Erythroblast (primary cell): ENCODE measurements at places on chromosomes 7 and 10.

DNA sequence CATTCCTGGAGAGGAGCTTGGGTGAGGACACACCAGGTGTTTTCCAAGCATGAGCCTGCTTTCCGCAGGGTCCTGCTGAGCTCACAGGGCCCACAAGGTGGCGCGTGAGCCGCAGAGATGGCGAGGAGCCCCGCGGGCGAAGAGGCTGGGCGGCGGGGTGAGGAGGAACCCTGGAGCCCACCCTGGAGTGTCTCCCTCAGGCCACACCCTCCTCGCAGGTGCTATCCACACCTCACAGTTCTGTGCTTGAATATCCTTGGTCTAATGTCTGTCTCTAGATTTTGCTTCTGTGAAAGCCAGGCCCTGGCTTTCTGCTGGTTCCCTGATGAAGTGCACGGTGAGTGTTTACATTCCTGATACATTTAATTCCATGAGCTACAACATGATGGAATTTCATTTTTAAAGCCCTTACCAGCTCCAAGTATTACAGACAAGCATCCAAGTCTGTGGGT lies 433.6 kb downstream of the ACTR3B start:
- DNase-seq = no peak

GRCh38 chr7:141362580-141363435 lies 188.4 kb upstream of the AGK start:
- no peak for DNase-seq

DNA sequence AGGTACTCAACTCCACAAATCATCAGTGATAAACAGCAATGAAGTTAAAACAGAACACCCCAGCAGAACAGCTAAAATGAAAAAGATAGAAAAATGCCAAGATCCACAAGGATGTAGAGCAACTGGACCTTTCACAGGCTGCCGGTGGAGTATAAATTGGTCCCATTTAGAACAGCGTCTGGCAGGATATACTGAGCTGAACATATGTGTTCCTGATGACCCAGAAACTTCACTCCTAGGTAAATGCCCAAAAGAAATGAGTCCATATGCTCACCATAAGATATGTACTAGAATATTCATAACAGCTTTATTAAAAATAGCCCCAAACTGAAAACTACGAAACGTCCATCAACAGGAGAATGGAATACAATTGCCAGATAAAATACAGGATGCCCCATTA lies 102.4 kb downstream of the OAT start:
- DNase-seq = no peak

DNA sequence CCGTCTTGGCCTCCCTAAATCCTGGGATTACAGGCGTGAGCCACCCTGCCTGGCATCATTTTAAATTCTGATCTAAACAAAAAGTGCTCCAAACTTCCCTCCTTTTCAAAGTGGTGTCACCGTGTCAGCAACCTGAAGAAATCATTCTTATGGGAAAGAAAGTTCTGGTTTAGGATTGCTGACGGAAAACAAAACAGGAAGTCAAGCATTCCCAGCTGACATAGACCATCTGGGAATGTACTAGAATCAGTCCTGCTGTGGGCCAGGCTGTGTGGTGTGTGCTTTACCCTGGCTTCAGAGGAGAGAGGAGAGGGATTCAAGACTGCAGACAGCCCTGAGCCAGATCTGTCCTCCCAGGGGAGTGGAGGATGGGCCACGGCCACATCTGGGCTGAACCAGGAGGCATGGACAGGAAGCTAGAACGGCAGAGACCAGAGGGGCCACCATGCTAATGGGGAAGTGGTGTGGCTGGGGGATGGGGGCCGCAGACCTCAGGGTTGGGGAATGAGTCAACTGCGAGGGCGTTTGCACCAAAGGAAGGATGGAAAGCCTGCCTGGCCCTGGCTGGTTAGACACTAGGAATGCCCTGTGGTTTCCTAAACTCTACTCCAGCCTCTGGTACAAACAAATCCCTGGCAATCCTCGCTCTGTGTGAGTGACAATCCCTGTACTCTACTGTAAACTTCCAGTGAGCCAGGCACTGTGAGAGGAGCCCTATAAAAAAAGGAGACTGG lies 16.7 kb upstream of the CLIP2 start:
- DNase-seq = no peak

DNA sequence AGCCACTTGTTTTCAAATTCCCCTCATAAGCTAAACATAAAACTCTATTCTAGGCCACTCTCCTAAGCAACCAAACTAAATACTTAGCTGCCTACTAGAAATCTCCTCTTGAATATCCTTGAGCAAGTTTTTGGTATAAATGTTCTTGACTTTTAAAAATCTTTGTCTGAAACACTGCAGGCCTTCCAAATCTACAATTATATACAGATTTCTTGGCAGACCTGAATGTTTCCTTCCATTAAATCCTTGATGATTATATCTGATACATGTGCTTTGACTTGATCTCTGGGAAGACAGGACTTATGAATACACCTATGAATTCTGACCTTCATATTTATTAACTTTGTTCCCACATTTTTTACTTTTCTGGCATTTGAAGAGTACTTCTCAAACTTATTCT lies 314.5 kb downstream of the CACNA2D1 start:
- no peak for DNase-seq

DNA sequence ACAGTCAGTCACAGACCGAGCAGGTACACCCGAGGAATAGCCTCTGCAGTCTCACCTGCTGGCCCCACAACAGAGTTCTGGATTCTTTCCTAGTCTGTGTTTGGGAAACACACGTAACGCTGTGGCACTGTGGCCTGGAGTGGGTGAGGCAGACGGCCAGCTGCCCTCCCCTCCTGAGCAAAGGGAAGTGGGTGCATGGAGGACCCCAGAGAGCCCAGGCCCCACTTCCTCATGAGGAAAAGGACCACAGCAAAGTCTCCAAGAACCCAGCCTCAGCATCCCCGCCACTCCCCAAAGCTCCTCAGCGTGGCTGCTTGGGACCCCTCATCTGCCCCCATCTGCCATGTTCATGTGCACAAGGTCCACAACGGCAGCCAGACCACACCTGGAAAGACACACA lies 530.2 kb downstream of the PTPRN2 start:
- no peak for DNase-seq

DNA sequence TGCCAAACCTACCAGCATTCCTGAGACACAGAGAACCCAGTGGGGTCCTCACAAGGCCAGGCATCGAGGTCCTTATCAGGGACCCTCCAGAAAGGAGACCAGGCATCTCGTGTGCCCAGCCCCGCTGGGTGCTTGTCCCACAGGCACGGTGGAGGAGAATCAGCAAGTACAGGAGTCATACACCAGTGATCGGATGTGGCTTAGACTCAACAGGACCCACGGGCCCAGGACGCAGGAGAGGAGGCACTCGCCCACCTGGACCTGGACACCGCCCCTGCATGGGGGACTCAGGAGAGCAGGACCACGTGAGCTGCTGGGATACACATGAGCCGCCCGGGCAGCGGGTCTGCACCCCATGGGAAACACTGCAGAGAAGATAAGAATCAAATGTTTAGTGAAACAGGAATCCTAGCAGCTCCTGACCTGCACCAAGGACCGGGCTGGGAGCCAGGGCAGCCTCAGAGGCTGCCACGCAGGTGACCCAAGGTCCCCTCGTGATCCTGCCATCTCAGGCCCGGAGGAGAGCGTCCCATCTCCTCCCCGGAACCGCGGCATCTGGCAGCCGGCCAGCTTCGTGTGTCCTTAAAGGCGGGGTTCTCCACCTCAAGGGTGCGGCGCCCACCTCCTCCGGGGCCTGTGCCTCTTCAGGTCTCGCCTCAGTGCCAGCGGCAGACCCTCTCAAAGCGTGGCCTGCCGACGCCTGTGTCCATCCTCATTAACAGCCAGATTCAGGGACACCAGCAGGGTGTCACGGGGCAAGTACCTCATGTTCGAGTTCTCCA lies 59.2 kb downstream of the FOXL3 start:
- DNase-seq = no peak

DNA sequence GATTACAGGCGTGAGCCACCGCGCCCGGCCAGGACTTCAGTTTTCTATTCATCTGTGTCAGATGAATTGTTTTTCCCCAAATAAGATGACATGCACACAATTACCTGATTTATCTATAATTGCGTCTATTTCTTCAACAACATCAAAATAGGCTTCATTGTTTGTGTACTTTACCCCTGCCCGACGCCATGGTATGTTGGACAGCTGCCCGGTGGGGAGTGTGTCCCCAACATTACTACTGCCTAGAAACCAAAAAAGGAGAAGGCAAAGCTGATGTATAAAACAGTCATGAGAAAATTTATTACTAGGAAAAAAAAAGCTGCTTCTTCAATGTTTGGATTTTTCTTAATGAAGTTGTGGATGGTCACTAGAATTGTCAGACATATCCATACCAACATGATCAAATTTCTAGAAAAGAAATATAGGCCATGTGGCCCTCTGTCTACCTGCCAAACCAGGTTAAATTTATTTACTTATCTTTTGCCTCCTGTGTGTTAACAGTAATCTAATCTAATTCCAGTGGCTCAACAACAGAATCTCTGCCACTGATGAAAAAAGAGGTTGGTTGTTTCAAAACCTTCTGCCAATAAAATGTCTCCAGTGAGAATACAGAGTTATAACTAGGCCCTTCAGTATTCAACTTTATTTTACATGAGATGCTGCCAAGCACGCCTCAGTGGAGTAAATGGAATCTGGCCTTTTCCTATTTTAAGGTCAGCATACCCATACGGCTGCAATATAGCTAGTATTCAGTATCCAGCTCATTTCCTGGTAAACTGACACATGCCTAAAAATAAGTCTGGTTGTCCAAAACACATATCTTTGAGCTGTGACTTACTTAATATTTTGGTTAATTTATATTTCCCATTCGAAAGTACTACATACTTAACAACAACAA lies 16.5 kb downstream of the AP3M1 start:
- no peak for DNase-seq

DNA sequence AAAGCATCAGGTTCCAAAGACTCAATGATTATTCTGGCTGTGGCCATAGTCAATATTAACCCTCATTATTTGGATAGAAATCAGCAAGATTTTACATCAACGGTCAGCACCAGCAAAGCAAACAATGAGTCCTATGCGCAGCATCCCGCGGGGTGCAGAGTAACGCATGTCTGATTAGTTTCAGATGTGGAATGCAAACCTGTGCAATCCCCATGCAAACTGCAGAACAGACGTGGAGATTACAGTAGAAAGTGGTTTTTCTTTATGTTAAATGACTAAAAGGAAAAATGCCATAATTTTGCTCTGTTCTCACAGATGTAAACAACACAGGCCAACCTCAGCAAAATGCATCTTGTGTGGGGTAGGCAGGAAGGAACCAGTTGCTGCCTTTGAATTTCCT lies 258.1 kb upstream of the GRB10 start:
- no peak for DNase-seq

DNA sequence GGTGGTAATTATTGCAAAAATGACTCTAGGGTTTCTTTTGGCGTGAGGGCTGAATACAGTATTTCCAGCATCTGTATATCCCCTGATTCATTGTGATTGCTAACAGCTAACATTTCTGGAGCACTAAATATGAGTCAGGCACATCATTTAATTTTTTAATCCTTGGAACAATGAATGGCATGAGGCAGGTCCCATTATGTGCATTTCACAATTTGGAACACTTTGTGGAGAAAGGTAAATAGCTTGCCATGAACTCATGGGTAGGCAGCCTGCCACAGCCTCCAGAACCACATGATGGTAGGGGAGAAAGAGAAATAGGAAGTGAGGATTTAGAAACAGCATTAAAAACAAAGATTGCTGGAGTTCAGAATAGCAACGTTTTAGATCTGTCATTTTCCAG lies 1.7 kb downstream of the NPTX2 start:
- DNase-seq = no peak

- peak; percentile 30 for DNase-seq
Observed at GRCh38 chr10:98323221-98324164, 55.5 kb upstream of the LOXL4 start.

GRCh38 chr10:110208614-110209453 lies 1.4 kb downstream of the MXI1 start:
- peak; percentile 90 for DNase-seq

- DNase-seq = peak; percentile 79
Observed at GRCh38 chr10:11875494-11876281, 52.5 kb downstream of the PROSER2 start.

DNA sequence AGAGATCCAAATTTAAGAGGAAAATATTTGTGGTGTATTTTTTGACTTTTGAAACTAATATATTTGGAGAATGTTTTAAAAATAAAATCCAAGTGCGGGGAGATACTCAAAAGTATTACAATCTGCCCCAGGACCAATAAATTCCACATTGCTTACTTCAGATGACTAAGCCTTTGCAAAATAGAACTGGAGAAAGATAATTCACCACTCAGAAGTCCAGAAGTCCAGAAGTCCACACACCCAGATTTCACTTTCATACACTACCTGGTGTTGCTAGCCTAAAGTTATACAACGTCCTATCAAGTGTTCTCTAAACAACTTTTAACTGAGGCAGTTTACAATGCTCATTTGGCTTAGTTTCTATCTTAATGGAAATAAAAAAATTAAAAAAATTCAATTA lies 487.0 kb upstream of the SEMA3D start:
- no peak for DNase-seq

DNA sequence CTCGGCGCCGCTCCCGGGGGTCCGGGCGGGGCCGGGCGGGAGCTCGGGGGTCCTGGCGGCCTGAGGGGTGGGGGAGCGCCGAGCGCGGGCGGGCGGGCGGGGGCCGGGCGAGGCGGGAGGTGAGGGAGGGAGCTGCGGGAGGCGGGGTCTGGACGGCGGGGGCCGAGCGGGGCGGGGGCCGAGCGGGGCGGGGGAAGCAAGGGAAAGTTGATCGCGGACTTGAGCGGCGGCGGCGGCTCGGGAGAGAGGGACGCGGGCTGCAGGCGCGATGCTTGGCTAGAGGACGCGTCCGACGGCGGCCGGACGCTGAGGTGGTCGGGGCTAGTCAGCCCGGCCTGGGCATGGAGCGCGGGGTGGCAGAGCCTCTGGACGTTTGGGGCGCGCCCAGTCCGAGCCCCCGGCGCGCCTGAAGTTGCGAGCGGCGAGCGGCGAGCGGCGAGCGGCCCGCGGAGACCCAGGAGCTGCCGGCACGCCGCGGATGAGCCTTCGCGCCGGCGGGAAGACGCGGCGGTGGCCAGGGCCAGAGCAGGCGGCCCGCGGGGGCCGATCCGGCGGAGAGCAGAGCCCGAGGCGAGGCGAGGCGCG lies at the start of gene CDH23:
TSS of gene CDH23 (plus strand) at position 210 of the 585 bp plus-strand sequence. CDS start 42,912 bp downstream, outside the sequence.
- DNase-seq = no peak

DNA sequence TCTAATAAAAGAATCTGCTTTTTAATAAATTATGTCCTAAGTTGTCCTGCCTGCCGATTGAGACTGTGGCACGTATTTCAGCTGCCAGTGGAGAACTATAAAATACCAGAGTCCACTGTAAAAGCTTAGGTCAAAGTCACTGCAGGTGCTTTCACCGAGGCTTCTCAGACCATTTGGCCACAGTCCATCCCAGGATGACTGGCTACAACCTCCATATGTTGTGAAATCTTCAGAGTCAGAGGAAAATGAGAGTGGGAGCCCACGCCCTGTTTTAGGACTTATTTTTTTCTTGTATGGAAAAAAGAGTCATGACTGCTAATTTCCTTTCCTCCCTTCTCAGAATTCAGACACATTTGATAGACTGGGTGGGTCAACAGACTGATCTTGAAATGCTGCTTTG lies 182.9 kb downstream of the ANK3 start:
- no peak for DNase-seq

- no peak for DNase-seq
Observed at GRCh38 chr7:125467996-125468854, 538.6 kb upstream of the POT1 start.

GRCh38 chr10:31668326-31668725 lies 260.3 kb downstream of the ARHGAP12 start:
- DNase-seq = no peak
